CD4-positive, alpha-beta T cell (primary cell): ENCODE measurements at places on chromosomes 7 and 10. TPM values are rescaled to one million over a fixed set of nuclear protein-coding genes. Genes with fewer than 3 reads are reported as not detected.

GRCh38 chr10:129952378-129953118 is 11.5 kb downstream of the EBF3 start:
- peaks cover 52% of the 10 kb centered on the region for H3K27me3 ChIP-seq
- H3K4me1 ChIP-seq, result no peaks in the 10 kb centered on the region
- H3K4me3 ChIP-seq, result no peak overlapping the region
- no peak overlapping the region for H3K27ac ChIP-seq
- no peaks in the 10 kb centered on the region for H3K36me3 ChIP-seq

The FBXL13 gene
- total RNA-seq, result 1.4 TPM

The CLRN3 gene
- total RNA-seq, result not detected

- DNase-seq, result no peak
- no peaks in the 10 kb centered on the region for H3K27me3 ChIP-seq
- H3K4me3 ChIP-seq, result no peak overlapping the region
Measured at GRCh38 chr10:8017277-8017676, 37.2 kb upstream of the GATA3 start.

GRCh38 chr7:1219498-1219897 is 13.2 kb upstream of the UNCX start:
- H3K4me3 ChIP-seq, result no peak overlapping the region
- DNase-seq, result no peak
- no peak overlapping the region for H3K27ac ChIP-seq
- H3K4me1 ChIP-seq, result peaks cover 4% of the 10 kb centered on the region

DNA sequence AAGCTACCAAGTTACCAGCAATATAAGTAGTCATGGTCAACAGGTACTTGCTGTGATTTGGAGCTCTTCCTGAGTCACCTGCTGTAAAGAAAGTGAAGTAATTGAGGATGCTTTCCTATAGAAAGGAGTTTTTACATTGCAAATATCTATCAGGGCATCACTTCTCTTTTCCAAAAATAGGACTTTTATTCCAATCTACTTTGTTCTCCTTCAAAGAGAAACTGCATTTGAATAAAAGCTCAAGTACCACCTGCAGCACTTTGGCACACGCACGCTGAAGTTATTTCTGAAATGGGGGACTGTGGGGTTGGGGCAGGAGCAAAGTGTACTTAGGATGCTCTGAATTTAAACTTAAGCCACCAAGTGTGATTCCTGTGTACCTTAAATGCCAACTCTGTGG is 81.8 kb upstream of the PRKAR2B start:
- H3K36me3 ChIP-seq, result no peaks in the 10 kb centered on the region
- no peaks in the 10 kb centered on the region for H3K4me1 ChIP-seq
- peaks cover 8% of the 10 kb centered on the region for H3K27me3 ChIP-seq
- H3K27ac ChIP-seq, result no peak overlapping the region
- no peak for DNase-seq

The CAMK2B gene
- total RNA-seq, result not detected

The FAM24B gene
- total RNA-seq, result 6.8 TPM

GRCh38 chr10:110176141-110177030 is 31.0 kb upstream of the MXI1 start:
- H3K36me3 ChIP-seq, result no peaks in the 10 kb centered on the region
- H3K27ac ChIP-seq, result no peak overlapping the region
- no peak for DNase-seq
- no peak overlapping the region for H3K4me3 ChIP-seq

The DYDC2 gene
- total RNA-seq, result not detected
